Stimulated activated CD4-positive, alpha-beta T cell treated with anti-CD3 and anti-CD28 coated beads, Interleukin-15, amount 100 ng/mL, for 1 hour (primary cell): ENCODE measurements at places on chromosomes 2 and 18.

GRCh38 chr18:52829876-52830405, 489.9 kb downstream of the DCC start:
- no peak for DNase-seq

DNA sequence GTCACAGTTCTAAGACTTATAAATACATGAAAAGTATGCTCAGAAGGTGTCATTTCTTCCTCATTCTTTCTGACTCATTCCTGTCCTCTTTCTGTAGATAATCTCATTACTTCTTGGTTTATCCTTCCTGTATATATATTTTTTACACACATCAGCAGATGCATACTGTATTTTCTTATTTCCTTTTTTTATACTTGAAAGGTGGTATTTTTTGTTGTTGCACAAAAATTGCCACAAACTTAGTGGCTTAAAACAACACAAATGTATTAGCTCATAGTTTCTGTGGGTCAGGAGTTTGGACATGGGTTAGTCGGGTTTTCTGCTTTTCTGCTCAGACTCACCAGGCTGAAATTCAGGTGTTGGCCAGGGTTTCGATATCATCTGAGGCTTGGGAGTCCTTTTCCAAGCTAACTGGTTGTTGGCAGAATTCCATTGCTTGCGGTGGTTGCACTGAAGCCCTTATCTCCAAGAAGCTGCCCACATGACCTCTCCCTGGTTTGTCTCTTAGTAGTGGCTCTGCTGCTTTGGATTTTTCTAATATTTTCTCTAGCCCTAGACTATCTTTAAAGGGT, 162.6 kb downstream of the FMNL2 start:
- DNase-seq = no peak

- no peak for DNase-seq
These were observed 168.6 kb downstream of the PRKCE start for GRCh38 chr2:45820048-45820447.

DNA sequence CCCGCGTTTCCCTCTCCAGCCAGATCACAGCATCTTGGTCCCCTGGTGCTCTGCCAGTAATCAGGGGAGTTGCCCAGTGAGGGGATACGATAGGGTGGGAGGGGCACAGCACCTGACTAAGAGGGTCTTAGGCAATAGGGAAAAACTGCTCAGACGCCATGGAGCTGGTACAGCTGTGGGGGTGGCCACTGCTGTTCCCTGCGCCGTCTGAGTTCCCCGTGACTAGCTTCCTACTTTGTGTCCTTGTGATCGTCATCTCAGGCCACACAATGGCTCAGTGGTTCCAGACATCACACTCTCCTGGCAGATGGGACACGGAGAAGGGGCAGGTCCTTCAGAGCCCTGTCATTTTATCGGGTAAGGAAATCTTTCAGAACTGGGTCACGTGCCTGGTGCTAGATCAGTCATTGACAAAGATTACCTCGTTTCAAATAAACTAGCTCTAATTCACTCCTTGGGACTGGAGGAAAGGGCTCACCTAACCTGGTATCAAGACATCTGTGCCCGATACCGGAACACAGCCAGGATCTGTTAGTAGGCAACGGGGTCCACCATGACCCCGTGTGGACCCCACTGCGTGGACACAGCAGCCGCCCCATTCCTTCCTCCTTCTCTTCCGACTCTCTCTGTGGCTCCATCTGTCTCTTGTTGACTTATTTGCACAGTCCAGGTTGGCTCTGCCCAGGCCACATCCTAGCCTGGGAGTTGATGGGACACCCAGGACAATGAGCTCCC, 101.6 kb downstream of the PTGR3 start:
- no peak for DNase-seq

- no peak for DNase-seq
These were observed 254.2 kb downstream of the MYCN start for GRCh38 chr2:16194530-16194929.

DNA sequence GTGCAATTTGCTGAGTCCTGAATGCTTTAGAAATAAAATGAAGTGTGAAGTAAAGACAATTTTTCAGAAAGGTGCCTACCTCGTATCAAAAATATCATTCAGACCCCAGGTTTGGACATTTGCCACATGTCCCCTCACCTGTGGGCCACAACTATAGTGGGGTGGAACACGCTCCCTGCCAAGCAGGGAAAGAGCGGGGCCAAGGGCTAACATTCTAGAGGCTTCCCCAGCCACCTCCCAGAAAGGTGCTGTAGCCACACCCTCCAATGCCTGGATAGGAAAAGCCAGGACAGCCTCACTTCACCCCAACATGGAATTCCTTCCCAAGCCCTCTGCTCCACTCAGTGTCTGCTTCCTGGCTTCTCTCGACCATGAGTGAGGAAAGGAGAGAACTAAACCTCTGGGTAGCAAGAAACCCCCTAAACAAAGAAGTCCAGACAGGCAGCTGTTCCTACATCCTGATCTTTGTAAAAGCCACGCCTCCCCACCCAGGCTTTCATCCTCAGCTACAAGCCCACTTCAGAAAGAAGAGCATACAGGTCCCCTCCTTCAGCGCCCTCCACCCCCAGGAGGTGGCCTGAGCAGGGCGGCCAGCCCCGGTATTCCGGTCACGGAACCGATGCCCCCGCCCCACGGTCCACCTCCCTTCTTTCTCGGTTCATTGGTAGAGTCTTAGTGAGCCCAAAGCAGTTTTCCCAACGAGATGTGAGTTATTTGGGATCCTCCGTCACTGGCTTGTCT, 2.1 kb downstream of the COL6A3 start:
- DNase-seq = no peak

DNA sequence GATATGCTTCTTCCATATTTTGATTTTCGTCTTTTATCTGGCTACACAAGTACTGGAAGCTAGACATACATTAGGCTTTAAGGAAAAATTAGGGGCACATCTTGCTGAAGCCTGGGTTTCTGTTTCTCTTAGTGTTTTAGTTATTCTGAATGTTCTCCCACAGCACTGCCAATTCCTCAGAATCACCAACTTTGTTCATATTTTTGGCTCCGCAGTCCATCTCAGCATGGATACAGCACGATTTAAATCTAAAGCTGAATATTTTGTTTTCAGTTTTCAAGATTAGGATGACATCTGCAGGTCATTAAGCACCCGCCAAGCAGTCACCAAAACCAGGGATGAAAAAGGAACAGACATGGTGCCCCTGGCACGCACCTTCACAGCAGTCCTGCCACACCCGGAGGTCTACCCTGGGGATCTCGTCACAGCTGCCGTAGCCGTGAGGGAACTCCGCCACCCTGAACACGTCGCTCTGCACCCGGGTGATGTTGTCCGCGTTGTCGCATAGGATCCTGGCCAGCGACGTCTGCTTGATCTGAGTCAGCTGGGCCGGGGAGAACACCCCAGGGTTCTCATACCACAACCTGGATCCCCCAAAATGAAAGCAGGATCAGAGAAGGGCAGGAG, 101.2 kb downstream of the PXDN start:
- DNase-seq = no peak
